Endodermal cell (in vitro differentiated cells): ENCODE measurements at places on chromosomes 7 and 10. TPM values are rescaled to one million over a fixed set of nuclear protein-coding genes. Genes with fewer than 3 reads are reported as not detected.
A peak's percentile ranks its signal among the peaks of the same experiment; 100 is the strongest.

DNA sequence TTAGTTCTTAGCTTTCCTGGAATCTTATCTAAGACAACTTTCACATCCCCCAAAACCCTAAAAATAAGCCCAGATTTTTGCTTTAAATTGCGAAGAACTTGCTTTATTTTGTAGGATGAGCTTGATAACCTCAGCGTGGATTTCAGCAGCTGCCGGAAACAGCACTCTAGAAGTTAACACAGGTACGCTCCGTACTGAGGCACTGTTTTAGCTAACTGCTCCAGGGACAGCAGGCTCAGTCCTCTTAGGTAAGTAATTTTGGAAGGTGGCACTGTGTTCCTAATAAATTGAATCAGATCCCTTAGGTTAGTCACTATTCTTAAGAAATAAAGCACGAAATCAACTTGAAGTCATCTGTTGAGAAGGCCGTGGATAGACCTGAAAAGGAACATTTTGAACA, 2.2 kb upstream of the AUTS2 start:
- DNase-seq: no peak

- peak; percentile 59 for DNase-seq
These were observed 16.0 kb downstream of the RNF32 start for GRCh38 chr7:156656598-156656997.

GRCh38 chr7:95246831-95247370, 77.4 kb downstream of the PON1 start:
- peak; percentile 81 for DNase-seq

GRCh38 chr7:102845346-102845745, 67.5 kb upstream of the LRRC17 start:
- DNase-seq: no peak

DNA sequence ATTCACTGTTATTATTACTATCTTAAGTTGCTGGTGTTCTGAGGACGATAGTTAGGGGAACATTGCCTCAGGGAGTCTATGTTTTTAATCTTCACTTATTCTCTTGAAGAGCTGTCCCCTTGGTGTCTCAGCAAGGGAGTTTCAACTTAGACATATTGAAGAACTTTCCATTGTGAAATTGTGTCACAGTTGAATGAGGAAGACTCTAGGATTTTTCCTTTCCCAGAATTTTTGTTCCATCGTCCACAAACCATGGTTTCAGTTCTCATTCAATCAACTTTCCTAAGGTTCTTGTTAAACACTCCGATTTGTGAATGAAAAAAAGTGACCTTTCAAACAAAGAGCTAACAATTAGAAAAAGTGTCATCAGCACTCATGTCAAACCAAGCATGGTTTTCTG, 128.3 kb downstream of the GATA3 start:
- no peak for DNase-seq

DNA sequence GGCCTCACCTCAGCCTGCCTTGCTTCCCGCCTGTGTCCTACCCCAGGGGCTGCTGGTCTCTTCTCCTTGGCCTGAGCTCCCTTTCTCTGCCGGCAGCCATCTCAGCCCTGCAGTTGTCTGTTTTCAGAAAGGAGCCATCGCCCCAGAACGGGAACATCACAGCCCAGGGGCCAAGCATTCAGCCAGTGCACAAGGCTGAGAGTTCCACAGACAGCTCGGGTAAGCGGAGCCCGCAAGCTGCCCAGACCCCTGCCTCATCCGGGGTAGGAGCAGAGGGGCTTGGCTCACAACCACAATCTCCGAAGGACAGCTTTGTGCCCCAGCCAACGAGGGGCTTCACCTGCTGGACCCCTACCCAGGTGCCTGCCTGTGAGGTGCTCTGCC, 5.3 kb upstream of the DEPP1 start:
- DNase-seq: peak; percentile 37

GRCh38 chr7:13153742-13154141, 466.3 kb downstream of the ARL4A start:
- no peak for DNase-seq

- no peak for DNase-seq
These were observed 61.3 kb downstream of the CD36 start for GRCh38 chr7:80699721-80700256.

DNA sequence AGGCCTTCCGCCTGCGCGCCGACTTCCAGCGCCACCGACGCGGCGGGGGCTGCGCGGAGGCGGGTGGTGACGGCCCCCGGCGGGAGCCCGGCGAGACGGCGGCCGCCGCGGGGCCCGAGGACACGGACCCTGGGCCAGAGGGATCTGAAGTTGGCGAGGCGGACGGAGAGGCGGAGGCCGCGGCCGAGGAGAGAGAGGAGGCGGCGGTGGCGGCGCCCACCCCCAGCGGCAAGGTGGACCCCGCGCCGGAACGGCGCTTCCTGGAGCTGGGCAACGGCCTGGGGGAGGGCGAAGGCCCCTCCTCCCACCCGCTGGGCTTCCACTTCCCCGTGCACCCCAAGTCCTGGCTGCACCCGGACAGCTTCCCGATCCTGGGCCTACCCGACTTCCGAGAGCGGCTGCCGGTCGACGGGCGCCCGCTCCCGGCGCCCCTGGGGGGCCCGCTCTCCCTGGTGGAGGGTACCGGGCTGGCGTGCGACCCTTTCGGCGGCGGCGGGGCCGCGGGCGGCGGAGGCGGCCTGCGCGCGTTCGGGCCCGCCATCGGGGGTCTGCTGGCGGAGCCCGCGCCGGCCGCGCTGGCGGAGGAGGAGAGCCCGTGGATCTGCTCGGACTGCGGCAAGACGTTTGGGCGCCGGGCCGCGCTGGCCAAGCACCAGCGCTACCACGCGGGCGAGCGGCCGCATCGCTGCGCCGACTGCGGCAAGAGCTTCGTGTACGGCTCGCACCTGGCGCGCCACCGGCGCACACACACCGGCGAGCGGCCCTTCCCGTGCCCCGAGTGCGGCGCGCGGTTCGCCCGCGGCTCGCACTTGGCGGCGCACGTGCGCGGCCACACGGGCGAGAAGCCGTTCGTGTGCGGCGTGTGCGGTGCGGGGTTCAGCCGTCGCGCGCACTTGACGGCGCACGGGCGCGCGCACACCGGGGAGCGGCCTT, 16.2 kb downstream of the ZNF316 start:
- no peak for DNase-seq

DNA sequence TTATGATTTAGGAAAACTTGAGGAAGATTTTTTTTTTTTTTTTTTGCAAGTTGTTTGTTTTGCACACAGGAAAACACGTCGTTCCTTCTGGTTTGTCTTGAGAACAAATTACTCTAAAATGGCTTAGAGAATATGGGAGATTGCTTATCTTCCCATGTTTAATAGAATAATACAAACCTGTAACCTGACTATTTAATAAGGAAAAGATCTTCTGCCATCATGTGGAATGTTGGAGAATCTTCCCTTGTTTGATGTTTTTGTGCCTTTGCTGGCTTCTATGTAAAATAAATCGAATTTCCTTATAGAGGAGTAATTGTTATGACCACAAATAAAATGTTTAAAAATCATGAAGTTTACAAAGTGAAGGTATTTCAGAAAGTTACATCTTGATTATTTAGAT, 818.8 kb downstream of the GATA3 start:
- no peak for DNase-seq

- DNase-seq: no peak
These were observed 641 bp upstream of the ASB13 start for GRCh38 chr10:5666841-5667630.

DNA sequence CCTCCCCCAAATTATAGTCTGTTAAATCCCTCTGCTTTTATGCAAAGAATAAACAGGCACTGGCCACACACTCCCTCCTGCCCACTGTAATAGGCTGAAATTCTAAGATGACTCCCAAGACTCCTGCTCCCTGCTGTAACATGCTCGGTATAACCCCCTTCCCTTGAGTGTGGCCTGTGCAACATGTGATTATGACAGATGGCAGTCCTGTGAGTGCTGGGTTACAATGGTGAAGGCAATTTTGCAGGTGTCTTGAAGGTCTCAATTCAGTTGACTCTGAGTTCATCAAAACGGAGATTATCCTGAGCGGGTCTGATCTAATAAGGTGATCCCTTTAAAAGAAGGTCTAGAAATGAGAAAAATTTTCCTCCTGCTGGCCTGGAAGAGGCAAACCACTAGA, 55.9 kb downstream of the CREB3L2 start:
- DNase-seq: no peak

GRCh38 chr7:74001150-74001494, 26.9 kb upstream of the ELN start:
- no peak for DNase-seq

DNA sequence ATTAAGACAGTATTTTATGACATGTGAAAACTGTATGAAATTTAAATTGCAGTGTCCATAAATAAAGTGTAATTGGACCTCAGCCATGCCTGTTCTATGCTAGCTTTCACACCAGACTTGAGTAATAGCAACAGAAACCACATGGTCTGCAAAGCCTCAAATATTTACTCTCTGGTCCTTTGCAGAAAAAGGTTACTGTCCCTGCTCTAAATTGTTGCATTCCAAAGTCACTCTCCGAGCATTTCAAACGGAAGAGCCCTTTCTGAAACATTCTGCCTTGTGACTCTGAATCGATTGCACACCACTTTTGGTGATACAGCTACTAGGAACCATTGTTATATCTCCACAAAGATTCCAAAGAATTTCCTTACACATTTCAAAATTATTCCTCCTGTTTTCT, 81.0 kb upstream of the STK17A start:
- no peak for DNase-seq

DNA sequence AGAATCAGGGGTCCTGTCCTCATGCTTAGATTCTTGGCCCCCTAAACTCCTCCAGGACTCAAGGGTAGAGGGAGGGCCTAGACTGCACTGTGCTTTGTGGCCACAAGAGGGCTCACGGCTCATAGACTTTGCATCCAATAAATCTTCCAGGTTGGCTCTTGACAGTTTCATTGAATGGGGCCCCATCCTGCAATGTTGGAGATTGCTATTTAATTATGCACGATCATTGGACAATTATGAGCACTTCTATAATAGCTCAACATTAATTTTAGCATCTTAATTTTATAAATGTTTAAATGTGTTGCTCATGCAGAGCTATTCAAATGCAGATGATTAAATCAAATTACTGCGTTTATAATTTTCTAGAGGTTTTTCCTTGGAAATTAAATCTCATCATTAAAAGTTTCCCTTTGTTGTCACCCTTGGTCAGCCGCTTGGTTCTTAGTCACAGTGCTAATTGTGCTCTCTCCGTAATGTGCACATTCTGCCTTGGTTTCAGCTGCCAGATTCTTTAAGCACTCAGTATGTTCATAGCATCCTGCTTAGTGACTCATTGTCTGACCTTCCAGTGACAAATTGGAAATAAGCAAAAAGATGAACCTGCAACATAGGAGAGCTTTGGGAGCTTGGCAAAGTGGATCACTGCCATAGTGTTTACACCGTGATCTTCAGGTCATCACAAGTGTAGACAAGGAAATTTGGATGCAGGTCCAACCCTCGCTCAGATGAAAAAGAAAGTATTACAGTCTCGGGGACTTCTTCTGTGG, 33.4 kb upstream of the PLPP4 start:
- peak; percentile 81 for DNase-seq

DNA sequence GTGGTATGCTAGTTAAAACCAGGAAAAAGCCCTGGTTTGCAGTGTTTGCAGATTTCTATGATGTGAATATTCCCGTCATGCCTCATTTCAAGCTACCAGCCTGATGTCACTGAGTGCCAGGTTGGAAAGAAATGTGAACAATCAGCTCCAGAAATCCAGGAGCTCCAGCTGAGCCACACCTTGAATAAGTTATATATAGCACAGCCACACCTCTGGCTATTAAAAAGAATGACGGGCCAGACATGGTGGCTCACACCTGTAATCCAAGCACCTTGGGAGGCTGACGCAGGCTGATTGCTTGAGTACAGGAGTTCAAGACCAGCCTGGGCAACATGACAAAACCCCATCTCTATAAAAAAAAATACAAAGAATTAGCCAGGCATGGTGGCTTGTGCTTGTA, 18.7 kb upstream of the SLF2 start:
- no peak for DNase-seq

GRCh38 chr7:122975341-122975740, 20.2 kb downstream of the TAS2R16 start:
- no peak for DNase-seq

- DNase-seq: no peak
These were observed 32.7 kb downstream of the CYP17A1 start for GRCh38 chr10:102804382-102805055.

DNA sequence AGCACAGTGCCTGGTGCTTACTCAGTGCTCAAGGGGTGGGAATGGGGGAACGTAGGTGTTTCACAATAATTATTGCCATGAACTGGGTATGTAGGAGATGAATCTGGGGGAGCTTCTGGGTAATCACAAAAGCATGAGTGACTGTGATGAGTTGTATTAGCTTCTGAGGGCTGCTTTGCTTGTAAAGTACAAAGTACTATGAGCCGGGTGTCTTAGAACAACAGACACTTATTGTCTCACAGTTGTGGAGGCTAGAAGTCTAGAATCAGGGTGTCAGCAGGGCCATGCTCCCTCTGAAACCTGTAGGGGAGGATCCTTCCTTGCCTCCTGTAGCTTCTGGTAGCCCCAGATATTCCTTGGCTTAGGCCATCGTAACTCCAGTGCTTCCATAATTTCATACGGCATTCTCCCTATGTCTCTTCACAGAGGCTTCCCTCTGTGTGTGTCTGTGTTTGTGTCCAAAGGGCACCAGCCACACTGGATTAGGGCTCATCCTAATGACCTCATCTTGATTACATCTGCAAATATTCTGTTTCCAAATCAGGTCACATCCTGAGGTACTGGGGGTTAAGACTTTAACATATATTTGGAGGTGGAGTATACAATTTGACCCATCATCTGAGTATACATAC, 84.8 kb upstream of the AGBL3 start:
- no peak for DNase-seq

- no peak for DNase-seq
These were observed 739.4 kb upstream of the IGFBP3 start for GRCh38 chr7:46660402-46660980.

LLCFC1 gene
- total RNA-seq: not detected in 2 replicates

TDRD1 gene
- 0.09 and 0.23 TPM in 2 replicates for total RNA-seq

TAS2R41 gene
- 0.59 TPM in 1 of 2 replicates, not detected in the other for total RNA-seq

FOXP2 gene
- total RNA-seq: 13.8 to 17.0 TPM (median 14.9 TPM) in 3 replicates

WEE2 gene
- total RNA-seq: not detected in 3 replicates
